Fibroblast of lung (primary cell): ENCODE measurements at places on chromosomes 1 and 21. TPM values are rescaled to one million over a fixed set of nuclear protein-coding genes. Genes with fewer than 3 reads are reported as not detected.

NT5C1A gene
- not detected in 2 replicates for polyA plus RNA-seq

CR1 gene
- not detected in 2 replicates for polyA plus RNA-seq

CSF3R gene
- not detected in 2 replicates for polyA plus RNA-seq

AGO3 gene
- 17.4 and 19.6 TPM in 2 replicates for polyA plus RNA-seq

MAN1C1 gene
- 10.4 and 51.4 TPM in 2 replicates for polyA plus RNA-seq
